ENCODE measurements at places on chromosomes 11 and 22.

DNA sequence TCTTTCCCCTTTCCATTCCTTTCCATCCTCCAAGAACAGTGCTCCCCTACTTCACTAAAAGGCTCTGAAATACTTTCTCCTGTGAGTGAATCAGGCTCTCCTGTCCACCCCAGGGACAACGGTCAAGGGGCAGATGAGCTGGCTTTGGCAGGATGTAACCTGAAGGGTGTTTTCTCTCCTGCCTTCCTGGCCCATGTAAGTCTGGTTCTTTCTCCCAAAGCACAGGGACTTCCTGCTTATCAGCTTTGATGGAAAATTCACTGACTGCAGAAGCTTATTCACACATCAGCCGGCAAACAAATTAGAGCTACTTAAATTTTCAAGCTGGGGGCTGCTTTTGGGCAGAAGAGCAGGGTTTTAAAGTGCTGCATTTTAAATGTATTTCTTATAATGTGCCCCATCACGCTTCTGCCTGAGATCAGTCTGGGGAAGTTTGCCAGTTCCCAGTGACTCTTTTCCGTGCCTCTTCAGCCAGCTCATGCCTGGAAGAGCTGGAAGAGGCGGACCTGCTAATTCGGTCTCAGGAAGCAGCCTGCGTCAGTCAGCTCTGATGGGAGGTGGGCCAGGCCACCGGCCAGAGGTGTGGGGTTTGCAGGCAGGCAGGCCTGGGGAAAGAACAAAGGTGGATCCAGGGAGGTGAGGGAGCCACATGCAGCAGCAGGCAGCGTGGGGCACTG, 140.4 kb upstream of the TBCEL start:
- DNase-seq, result no peak

GRCh38 chr11:133619397-133619796, 87.1 kb upstream of the OPCML start:
- DNase-seq, result no peak

DNA sequence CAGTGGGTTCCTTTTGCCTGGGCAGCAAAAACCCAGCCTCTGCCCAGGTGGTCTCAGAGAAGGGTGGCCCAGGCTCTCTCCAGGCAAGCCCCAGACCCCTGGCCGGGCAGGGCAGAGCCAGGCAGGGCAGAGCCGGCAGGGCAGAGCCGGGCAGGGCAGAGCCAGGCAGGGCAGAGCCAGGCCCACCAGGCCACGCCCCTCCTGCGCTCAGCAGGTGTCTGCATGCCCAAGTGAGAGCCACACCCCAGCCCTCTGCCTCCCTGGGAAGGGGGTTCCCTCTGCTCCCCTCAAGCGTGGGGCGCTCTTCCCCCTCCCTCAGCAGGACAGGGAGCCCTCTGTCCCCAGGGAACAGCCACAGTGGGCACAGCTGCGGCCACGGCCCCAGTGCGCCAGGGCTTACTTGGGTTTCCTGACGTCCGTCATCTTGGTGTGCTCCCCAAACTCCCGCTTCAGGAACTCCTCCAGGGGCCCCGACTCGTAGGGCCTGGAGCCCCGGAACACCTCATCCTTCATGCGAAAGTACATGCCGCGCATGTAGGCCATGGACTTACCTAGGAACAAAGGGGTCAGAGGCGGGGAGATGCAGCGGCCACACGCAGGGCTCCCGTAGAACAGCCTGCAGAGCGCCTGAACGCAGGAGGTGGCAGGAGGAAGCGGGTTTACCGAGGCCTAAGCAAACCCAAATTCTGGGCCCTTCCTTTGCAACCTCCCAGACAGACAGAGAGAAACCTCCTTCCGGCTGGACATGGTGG, 10.1 kb upstream of the BAIAP2L2 start:
- no peak for DNase-seq

GRCh38 chr11:128929468-128929867, 13.2 kb downstream of the TP53AIP1 start:
- no peak for DNase-seq

- no peak for DNase-seq
Measured at GRCh38 chr11:76806131-76806530, 23.0 kb downstream of the TSKU start.

DNA sequence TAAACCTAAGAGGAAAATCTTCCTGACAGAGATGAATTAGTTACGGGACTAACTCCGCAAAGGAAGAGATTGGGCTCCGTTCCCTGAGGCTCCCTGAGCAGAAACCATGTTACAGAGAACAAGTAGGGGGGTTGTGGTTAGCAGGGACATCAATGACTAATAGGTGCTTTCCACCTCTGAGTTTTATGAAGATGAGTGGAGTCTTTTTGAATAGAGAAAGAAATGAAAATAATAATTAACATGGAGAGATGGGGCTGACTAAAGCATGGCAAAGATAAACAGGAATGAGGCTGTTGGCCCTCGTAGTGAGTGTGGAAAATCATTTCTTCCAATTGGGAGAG, 47.5 kb upstream of the PICALM start:
- DNase-seq, result no peak

GRCh38 chr11:108966978-108967377, 302.1 kb downstream of the DDX10 start:
- DNase-seq, result no peak

DNA sequence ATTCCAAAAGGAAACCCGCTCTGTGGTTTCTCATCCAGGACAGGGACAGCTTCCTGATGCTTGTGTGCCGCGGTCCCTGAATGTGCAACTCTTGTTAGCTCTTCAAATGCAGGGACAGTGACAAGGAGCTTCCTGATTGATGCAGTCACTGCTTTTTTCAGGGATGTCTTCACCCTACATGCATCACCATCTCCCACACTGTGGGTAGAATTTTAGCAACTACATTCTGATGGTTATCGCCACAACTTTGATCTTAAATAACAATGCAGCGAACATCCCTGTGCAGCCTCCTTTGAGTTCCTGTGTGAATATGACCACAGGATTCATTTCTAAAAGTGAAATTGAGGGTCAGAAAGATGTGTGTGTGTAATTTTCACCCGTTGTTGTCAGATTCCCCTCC, 115.0 kb downstream of the GGTLC2 start:
- DNase-seq, result no peak

DNA sequence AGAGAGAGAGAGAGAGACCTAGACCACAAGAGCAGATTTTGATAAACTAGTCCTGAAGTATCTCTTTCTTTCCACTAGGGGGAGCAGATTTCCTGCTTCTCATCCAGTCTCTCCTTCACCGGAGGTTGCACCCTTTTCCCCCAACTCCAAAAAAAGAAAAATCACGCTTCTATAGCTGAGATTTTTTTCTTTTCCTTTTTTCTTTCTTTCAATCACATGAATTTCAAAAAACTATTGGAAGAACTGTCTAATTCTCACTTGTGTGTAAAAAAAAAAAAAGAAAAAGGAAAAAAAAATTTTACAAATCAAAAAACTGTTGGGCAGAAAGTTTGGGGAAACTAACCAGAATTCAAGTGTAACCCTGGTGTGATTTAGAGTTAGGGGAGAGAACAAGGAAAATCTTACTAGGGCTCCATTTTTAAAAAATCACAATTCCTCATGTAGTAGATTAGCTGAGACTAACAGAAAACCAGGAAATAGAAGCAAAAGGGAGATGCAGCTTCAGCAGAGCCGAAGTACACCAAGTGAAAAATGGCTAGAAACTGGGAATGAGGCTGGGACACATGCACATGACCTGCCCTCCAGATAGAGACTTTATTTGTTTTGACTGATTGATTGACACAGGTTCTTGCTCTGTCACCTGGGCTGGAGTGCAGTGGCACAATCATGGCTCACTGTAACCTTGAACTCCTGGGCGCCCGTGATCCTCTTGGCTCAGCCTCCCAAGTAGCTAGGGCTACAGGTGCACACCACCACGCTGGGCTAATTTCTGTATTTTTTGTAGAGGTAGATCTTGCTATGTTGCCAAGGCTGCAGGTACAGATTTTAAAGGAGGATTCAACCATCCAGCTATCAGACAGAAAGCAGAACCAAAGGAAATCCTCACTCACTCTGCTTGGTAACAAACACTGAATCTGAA, 27.1 kb downstream of the SDHD start:
- DNase-seq, result no peak

DNA sequence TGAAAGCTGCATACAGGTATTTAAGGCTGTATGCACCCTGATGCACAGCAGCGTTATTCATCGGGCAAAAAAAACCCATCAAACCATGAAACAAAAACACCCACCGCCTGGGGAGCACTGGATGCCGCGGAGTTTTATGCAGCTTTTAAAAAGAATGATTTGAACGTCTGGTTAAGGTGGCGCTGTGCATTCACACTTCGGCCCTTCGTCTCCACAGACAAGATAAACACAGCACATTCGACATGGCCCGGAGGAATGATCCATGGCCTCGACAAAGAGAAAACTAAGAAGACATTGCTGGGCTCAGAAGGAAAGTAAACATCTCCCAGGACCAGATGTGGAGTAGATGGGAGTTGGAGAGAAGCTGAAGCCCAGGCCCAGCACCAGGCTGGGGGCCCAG, 40.8 kb upstream of the GAL start:
- DNase-seq, result no peak

DNA sequence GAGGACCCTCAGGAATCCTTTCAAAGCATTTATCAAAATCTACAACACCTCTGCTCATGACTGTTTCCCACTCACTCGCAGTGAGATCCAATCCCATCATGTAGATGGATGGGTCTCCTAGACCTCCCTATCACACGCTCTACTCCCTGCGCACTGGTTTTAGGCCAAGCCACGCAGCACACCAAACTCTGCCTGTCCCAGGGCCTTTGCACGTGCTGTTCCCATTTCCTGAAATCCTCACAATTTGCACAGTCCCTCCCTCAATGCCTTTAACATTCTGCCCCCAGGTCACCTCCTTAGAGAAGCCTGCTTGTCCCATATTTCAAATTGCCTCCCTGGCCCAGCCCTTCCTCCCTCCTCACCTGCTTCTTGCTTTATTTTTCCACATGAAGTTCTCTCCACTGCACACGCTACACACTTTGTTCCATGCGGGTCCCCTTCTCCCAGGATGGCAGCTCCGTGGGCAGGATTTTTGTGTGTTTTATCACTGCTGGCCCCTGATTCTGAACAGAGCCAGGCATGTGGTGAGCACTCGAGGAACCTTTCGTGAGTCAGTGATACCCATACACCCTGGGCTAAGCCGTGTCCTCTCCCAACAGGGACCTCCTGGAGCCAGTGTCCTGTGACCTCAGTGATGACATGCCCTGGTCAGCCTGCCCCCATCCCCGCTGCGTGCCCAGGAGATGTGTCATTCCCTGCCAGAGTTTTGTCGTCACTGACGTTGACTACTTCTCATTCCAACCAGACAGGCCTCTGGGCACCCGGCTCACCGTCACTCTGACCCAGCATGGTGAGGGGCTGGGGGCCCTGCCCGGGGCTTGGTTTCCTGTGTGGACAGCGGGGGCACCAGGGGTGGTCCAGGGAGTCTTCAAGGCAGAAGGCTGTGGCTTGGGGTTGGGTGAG, 12.2 kb downstream of the CSF2RB start:
- no peak for DNase-seq

DNA sequence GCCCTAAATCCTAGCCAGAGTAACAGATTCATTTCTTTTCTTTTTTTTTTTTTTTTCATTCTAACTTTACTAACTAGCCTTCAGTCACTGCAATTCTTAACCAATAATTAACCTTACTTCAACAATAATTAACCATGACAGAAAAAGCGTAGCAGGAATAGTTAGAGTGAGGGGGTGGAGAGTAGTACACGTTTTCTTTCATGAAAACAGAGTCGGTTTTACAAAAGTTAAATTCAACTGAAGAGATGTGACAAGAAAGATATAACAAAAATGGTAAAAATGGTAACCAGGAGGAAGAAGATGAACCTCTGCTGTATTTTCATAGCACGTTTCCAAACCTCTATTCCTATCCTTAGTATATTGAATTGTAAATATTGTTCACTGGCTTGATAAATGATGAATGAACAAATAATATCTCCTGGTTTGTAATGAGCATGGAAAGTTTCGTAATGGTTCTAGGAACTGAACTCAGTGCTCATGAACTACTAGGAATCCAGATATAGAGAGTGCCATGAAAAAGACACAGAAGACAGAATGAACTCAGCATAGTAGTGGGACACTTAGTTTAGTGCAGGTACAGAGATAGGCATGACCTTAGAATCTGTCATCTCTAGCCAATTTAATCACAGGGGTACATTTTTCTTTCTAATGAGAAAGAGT, 116.5 kb upstream of the ANO5 start:
- no peak for DNase-seq

GRCh38 chr22:41482319-41482935, 13.5 kb downstream of the ACO2 start:
- DNase-seq, result no peak

GRCh38 chr11:113587308-113587739, 112.1 kb upstream of the DRD2 start:
- DNase-seq, result no peak

DNA sequence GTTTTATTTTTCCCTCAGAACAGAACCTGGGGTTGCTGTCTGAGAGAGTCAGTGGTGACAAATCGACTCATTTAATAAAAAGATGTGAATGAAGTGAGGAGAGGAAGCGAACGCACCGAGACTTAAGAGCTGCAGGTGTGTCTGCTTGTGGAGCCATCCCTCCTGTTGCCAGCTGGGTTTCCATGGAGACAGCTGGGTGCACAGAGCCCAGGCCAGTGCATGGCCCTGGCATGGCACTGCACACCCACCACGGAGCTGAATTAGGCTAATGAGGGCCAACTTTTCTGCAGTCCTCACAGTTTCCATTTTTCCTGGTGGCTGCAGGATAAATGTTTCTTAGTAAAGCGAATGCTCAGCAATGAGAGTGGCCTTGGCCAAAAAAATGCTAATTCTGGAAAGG, 750.2 kb downstream of the OPCML start:
- DNase-seq, result no peak

DNA sequence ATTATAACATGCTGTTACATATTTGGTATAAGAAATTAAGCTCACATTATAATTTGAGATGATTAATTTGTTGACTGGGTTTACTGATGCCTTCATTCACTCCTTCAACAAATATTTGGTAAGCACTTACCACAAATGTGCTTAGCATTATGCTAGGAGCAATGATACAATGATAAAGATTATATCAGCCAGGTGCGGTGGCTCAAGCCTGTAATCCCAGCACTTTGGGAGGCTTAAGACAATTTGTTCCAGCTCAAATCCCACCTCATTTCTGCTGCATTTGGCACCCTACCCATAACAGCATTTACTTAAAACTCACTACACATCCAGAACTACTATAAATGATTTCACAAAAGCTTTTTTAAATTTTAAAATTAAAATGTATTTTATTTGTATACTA, 1263.6 kb upstream of the RAG2 start:
- no peak for DNase-seq
